Activated CD4-positive, alpha-beta T cell treated with anti-CD3 and anti-CD28 coated beads, Interleukin-2, Interleukin-4, amounts not matched to agents 100 ng/mL and 50 ng/mL, durations not matched to agents 16 hours and 8 hours (primary cell): ENCODE measurements at places on chromosomes 13 and 19.

DNA sequence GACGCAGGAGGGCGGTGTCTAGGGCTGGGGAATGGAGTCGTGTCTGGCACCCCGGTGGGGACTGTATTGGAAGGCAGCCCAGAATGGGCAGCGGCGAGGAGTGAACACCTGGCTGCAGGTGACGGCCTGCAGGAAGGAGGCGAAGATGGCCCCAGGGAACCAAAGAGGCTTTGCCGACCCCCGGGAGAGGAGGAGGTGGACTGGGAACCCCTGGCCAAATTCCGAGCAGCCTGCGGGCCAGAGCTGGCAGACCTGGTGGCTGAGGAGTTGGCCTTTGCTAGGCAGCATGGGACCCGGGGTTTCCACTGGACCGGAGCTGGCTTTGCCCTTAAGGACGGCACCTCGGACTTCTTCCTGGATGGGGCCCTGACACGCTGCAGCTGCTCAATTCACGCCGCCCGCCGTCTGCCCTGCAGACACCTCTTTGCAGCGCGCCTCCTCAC is 25.9 kb downstream of the ZSWIM9 start:
- no peak for DNase-seq

GRCh38 chr19:12721656-12722565 is 1.8 kb downstream of the TNPO2 start:
- DNase-seq: peak; percentile 41

- DNase-seq: no peak
These were observed 23.5 kb downstream of the TFDP1 start for GRCh38 chr13:113607889-113608635.

GRCh38 chr13:50908371-50908770 is 1.2 kb upstream of the RNASEH2B start:
- no peak for DNase-seq

DNA sequence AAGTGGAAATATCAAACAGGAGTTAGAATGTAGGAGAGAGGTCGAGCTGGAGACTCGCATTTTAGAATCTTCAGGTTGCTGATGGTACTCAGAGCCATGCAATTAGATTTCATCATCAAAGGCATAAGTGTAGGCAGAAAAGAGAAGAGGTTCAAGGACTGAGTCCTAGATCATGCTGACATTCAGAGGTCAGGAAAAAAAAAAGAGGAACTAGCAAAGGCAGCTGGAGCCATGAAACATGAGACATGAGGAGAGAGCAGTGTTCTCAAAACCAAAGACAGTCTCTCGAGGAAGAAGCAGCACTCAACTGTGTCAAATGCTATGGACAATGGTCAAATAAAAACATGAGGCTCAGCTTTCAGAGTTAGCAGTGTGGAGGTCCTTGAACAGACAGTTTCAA is 12.4 kb upstream of the TPP2 start:
- no peak for DNase-seq

DNA sequence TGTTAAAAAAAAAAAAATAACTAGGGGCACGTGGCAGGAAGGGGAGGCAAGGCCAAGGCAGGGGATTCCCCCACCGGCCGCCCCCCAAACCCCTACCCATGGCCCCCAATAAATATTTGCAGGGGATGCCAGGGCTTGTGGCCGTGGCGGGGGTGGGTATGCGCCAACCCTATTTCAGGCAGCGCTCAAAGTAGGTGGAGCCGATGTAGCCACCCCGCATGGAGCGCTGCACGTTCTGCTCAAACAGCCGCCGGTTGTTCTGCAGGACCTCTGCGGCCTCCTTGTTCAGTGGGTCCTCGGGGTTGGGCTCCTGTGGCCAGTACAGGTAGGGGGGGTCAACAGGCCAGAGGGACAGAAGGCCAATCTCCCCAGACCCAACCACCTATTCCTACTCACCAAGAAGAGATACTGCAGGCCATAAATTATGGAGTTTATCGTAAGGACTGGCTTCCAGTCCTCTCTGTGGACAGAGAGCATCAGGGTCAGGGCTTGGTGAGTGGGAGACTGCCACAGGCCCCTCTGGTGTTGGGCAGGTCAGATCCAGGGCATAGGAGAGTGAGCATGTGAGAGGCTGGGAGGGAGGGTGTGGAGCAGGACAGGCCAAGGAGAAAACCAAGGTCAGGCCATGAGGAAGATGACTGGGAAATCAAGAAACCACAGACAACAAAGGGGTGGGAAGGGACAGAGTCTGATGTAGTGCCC is 1.2 kb upstream of the CHMP2A start:
- no peak for DNase-seq

- DNase-seq: peak; percentile 39
These were observed 27.7 kb upstream of the NFIC start for GRCh38 chr19:3338541-3339181.

DNA sequence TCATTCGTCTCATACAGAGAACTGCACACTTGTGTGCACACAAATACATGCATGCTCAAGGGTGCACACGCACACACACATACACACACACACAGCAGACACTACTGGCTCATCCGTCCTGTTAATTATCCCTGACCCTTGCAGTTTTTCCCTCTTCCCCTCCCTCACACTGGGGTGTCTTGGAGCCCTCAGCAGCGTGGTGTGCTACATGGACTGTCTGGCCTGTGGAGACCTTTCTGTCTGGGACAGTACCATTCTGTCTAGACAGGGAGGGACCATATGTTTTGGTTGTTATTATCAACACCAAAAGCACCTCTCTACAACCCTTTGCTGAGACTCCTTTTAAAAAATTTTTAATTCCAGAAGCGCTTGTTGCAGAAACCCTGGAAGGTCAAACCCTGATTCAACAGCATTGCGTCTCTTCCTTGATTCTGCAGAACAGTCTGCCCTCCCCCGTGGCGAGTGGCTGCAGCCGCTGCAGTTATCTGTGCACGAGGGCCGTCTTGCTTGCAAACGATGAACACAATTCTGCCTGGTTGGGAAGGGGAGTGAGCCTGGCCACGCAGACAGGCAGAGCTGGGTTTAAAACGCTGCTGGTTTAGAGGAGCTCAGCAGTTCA is 374.0 kb downstream of the IRS2 start:
- DNase-seq: no peak

DNA sequence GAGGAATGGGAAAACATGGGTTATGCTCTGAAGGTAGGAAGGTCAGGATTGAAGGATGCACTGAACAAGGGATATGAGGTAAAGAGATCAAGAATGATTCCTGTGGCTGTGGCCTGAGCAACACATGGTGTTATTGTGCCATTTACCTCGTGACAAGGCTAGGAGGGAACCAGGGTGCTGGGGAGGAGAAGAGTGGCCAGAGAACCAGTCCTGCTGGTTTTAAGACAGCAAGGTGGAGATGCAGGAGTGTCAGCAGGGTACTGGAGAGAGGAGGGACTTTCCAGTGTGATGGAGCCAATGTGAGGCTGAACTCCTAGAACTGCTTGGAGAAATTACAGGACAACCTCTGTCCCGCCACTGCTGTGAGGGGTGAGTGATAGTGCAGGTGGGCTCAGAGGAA is 282.4 kb downstream of the MYO16 start:
- DNase-seq: no peak

DNA sequence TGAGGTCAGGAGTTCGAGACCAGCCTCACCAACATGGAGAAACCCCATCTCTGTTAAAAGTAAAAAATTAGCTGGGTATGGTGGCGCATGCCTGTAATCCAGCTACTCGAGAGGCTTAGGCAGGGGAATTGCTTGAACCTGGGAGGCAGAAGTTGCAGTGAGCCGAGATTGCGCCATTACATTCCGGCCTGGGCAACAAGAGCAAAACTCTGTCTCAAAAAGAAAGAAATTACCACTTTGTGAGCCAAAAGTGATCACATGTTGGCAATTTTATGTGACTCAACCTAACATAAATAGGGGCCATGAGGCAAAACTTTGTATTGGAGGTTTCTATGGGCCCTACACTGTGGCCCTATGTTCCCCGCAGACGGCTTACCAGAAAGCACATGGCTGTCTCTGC is 72.2 kb downstream of the MAP4K1 start:
- DNase-seq: no peak

DNA sequence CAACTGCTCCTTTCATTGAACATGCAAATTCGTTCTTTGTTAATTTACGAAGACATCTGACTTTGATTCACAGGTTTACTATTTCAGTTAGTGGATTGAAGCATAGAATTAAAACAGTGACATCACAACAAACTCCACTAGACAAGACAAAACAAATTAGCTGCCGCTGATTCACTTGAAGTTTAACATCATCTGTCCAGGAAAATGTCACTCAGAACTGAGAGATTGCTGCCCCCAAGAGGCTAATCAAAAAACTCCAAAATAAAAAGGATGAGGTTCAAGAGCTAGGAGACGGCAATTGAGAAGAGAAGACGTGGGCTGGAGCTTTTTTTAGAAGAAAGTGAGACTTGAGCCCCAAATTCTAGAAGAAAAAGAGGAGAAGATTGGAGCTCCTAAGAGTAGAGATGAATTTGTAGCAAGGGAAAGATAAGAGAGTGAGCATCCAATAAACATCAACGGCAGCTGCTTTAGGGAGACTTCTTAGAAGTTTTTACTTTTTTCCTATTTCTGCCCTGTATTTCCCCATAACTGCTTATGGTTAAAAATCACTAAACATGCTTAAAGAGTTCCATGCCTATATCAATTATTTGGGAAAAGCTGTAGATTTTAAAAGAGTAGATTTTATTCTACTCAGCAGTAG is 40.8 kb upstream of the TPP2 start:
- peak; percentile 34 for DNase-seq

DNA sequence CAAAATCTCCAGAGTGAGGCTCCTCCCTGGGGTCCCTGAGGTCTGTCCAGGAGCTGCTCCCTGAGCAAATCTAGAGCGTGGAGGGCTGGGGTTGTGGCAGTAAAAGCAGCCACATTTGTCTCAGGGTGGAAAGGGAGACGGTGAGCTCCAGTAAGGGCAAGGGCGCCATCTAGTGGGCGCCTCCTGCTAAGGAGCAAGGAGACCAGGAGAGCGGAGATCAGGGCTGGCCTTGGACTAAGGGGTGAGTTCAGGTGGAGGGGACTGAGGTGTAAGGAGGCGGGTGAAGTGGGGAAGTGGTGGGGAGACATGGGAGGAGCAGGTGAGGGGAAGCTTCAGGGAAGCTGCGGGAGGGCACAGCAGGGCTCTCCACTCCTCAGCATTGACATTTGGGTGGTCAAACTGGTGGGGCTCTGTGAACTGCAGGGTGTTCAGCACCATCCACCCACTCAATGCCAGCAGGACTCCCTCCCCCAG is 5.3 kb upstream of the CEACAM21 start:
- peak; percentile 87 for DNase-seq

DNA sequence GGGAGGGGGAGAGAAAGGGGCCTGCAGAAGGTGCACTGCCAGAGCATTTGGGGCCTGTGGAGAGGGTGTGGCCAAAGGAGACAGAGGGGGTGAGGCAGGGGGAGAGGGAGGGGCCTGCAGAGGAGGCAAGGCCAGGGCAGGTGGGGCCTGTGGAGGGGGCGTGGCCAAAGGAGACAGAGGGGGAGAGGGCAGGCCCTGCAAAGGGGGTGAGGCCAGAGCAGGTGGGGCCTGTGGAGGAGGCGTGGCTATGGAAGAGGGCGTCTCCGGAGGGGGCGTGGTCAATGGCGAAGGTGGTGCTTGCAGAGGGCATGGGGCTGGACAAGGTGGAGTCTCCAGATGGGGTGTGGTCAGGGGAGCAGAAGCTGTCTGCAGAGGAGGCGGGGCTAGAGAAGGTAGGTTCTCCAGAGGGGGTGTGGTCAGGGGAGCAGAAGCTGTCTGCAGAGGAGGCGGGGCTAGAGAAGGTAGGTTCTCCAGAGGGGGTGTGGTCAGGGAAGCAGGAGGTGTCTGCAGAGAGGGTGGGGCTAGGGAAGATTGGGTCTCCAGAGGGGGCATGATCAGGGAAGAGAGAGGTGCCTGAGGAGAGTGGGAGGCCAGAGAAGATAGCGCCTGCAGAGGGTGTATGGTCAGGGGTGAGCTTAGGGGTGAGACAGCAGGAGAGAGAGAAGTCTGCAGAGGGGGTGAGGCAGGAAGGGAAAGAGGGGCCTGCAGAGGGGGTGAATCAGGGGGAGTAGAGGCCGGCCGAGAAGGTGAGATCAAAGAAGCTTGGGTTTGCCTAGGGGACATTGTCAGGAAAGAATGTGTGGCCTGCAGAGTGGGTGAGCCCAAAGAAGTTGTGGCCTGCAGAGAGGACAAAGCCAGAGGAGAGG is 3.4 kb downstream of the PRR36 start:
- peak; percentile 62 for DNase-seq

DNA sequence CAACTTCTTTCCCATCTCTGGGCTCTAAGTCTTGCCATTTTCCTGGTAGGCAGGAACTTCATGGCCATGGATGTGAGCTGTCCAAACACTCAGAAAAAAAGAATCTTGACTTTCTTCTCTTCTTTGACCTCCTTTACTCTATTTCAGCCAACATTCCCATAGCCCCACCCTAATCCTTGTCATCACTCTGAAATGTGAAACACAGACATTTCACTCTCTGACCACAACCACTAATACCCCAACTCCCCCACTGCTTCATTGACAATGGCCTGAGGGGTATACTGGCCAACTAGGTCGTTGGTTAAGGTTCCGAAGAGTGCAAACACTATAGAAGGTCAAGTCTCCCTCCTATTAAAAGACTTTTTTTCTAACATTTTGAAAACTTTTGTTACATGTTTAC is 4.7 kb upstream of the CYP2A13 start:
- no peak for DNase-seq

- no peak for DNase-seq
These were observed 7.3 kb downstream of the OPA3 start for GRCh38 chr19:45577111-45577905.

DNA sequence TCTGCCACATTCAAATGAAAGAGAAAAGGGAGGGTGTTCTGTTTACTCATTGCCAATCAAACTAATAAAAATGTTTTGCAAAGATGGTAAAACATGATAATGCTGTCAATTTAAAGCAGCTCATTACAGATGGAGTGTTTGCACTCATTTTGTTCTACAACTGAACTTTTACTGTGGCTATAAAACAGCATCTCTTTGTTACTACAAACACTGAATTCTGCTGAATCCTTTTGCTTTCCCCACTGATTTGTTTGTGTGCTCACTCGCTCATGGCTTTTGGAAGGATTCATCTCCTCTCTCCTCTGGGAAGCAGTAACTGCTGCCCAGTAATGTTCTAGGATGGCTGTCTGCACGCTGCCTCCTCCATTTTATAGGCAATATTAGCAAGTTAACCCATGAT is 434.5 kb downstream of the PCDH9 start:
- no peak for DNase-seq

DNA sequence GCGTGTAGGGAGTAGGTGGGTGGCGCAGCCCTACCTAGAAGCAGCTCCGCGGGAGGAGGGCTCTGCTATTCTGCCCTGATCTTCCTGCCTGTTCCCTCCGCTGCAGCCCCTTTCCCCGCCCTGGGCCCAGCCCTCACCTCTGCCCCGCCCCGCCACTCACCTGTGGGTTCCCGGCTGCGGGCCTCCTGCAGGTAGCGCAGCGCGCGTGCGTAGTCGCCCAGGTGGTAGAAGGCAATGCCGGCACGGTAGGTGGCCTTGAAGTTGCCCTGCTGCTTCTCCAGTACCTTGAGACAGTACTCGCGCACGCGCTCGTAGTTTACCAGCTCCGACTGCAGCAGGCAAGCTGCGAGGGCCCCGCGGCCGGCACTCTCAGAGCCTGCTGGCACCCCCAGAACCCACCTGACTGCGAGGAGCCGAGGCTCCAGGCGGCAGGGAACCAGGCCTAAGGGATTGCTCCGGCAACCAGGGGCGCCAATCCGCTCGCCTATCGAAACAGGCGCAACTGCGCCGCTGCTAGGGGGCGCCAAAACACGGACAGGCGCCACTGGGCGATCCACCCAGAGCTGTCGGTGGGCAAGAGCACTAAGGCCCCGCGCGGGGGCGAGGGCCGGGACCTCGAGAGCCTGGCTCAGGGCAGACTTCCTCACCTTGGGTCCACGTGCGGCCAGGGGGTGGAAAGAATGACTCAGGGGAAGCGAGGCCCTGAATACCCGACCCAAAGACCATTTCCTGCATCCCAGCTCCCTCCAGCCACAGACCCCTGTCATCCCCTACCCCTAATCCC is 965 bp downstream of the TTC9B start:
- DNase-seq: peak; percentile 19

- no peak for DNase-seq
These were observed 158.6 kb downstream of the ZNF536 start for GRCh38 chr19:30530751-30531150.
